ENCODE measurements at places on chromosomes 4 and X.

GRCh38 chr4:70706044-70706461 lies 15.7 kb upstream of the RUFY3 start:
- no peak for DNase-seq

GRCh38 chr4:186104114-186104889 lies at the start of gene FAM149A:
Gene FAM149A (plus strand): TSS chr4:186104704.
- DNase-seq: peak; percentile 33

- DNase-seq: no peak
Measured at GRCh38 chr4:156217236-156217635, 263.6 kb upstream of the CTSO start.

DNA sequence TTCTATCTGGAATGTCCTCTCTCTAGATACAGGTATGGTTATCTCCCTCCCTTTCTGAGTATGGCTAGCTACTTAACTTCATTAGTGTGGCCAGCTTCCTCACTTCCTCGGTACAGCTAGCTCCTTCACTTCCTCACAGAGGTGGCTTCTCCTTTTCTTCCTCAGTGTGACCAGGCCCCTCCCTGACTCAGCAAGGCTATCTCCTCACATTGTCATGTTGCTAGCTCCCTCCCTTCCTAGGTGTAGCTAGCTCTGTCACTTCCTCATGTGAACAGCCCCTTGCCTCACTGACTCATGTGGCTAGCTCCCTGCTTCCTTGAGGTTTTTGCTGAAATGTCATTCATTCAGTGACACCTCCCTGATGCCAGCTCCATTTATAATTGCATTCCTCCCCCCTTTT lies 67.3 kb upstream of the DDIT4L start:
- DNase-seq: no peak

DNA sequence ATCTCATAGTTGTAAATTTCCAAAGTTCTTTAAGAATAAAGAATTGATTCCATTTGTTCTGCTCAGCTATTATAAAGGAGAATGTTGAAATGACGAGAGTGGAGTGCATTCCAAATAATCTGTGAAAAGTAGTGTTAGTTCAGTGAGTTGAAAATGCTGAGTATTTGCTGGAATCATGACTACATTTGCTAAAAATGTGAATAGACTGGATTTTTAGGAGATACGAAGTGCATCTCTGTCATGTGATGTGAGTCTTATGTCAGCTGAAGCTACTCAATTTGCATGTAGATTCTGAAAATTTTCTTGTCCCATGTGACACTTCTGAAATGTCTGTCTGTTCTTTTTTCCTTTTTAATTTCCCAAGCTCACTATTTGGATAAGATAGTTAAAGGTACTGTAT lies 206.0 kb downstream of the DCTD start:
- no peak for DNase-seq

DNA sequence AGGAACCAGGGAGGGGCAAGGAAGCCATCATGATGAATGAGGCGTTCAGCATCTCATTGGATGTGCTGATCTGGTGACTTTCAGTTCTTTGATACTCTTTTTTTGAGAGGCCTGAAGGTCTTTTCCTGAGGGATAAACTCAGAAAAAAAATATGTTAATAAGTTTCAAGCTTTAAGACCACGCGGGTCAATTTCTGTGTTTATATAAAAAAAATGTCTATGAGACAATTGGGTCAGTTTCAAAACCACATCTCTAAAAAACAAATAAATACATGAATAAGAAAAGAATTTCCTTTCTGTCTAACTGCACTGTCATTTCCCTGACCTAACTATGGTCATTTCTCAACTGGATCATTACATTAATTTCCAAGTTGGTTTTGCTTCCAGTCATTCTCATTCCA lies 62.6 kb downstream of the TRIML1 start:
- no peak for DNase-seq

Data from CD4-positive, alpha-beta T cell treated with Interleukin-10 for 1 hour (primary cell).